Retinal pigment epithelial cell (primary cell): ENCODE measurements at places on chromosomes 1 and 21.

DNA sequence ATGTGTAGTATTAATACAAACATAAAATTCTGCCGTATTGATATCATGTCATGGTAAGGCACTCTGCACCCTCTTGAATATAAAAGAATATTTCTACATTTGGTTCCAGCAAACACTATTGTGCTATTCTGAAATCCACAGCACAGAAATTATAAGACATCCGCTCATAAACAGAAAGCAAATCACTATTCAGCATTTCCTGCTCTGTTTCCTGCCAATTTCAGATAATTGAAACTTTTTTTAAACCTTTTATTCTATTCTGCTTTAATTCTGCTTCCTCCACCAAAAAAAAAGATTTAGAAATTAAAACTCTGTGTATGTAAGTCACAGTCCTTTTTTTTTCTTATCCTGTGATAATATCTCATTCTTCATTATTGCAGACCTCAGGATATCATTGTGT lies 39.6 kb upstream of the PLEKHO1 start:
- DNase-seq: no peak

- peak; percentile 32 for DNase-seq
Observed at GRCh38 chr1:11037740-11038182, 9.3 kb downstream of the MASP2 start.

GRCh38 chr1:93483200-93483599 lies 35.3 kb downstream of the FNBP1L start:
- DNase-seq: no peak

- no peak for DNase-seq
Observed at GRCh38 chr1:172654535-172654934, 4.4 kb upstream of the FASLG start.

DNA sequence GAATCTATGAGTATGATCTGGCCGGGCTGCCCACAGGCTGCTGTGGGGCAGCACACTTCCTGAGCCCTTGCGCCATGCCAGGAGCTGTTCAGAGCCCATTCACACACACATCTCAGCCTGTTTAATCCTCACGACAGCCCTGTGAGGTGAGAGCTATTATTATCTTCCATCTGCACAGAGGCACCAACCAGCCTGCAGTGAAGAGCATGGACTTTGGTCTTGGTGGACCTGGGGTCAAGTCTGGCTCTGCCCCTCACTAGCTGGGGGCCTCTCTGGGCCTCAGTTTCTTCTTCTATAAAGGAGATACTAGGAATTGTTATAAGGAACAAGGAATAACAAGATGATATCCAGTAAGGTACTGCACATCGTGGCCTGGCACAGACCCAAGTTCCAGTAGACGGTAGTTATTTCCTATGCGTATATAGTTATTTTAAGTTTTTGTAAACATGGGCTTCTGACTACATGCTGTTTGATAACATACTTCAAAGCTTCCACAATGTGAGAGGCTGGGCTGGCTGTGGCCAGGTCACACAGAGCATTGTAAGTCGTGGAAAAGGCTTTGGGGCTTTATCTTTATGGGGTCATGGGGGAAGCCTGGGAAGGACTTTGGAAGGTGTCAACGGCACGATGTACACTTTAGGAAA lies 3.4 kb upstream of the PADI2 start:
- DNase-seq: no peak

- DNase-seq: no peak
Observed at GRCh38 chr21:33121715-33122475, 52.0 kb downstream of the OLIG1 start.

GRCh38 chr1:223312705-223313414 lies 51.1 kb downstream of the SUSD4 start:
- no peak for DNase-seq

DNA sequence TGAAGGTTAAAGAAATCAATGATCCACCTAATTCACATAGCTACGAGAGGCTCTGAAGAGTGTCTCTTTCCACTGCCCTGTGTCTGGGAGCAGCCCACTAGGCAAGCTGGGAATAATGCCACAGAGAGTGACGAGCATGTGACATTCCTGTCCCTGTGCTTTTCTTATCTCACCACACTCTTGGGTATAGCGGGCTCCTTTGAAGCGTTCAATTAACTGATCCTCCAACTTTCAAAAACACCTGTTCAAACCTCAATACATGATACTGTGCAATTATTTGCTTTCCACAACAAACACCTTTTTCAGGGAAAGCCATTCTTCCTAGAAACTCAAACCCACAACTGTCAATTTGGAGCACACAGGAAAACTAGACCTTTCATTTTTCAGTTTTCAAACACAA lies 43.4 kb downstream of the PLPP3 start:
- no peak for DNase-seq

- DNase-seq: no peak
Observed at GRCh38 chr1:218412171-218412570, 67.0 kb downstream of the TGFB2 start.

DNA sequence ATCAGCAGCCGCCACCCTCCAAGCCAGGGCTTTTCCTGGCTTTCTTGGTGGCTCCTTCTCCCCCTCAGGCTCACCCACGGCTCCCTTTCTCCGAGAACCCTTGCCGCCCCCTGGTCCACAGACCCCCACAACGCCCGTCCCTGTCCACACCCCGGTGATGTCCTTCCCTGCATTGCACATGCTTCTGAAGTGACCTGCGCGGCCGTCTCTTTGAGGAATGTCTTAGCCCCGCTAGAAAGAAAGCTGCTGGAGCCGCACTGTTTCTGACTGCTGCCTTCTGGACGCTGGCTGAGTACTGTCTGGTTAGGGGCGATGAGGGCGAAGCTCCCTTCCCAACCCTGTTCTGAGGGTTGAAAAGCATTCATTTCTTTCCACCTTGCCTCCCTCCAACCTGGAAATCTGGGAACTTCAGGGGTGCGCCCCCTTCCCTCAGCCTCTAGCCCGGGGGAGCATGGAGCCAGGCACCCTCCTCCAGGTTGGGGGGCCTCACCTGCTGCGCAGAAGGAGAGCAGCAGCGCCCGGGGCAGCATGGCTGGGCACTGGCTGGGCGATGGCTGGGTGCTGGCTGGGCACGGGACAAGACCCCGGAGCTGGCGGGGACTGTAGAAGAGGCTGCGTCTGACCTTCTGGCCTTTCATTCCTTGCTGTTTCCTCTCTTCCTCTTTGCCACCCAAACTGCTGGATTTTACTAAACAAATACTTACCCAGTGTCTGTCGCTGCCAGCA lies at the start of gene CLEC20A:
CLEC20A (minus strand) TSS at position 555 of the 726 bp plus-strand sequence; CDS start at position 530, 25 bp downstream.
- DNase-seq: no peak

DNA sequence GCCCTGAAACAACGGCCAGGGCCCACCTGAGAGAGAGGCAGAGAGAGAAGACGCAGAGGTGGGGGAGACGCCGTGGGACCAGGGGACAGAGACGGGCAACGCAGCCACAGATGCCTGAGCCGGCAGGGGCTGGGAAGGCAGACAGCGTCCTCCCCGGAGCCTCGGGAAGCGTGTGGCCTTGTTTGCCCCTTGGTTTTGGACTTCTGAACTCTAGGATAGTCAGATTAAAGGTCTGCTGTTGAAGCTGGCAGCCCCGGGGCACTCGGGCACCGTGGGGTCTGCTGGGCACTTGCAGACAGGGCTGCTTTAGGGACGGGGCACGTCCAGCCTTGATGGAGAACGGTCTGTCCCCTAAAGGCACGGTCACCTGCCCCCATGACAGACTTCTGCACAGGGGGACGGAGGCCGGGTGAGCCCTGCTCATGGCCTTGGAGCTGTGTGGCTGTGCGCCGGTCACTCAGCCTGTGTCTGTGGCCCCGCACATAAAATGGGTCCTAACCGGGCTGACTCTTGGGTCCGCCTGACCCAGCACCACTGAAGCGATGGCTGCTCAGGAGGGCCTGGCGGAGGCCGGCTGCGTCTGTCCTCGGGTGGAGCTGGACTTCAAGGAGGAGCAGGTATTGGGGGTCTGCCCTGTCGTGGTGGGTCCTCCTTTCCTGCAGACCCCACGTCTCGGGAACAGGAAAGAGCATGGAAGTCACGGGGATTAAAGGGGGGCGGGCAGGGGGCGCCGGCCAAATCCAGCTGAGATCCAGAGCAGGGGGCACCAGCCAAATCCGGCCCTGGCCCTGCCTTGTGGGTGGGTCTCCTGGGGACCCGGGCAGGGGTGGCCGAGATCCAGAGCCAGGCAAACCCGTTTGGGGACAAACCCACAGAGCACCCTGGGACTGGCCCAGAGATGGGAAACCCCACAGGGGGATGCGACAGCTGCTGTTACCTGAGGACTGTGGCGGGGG lies 9.6 kb upstream of the RNF223 start:
- DNase-seq: no peak
